ENCODE measurements at places on chromosomes 16 and 17.

- DNase-seq, result no peak
Measured at GRCh38 chr16:57508035-57508425, 21.7 kb upstream of the DOK4 start.

GRCh38 chr16:6674071-6674470 is 658.6 kb upstream of the RBFOX1 start:
- no peak for DNase-seq

DNA sequence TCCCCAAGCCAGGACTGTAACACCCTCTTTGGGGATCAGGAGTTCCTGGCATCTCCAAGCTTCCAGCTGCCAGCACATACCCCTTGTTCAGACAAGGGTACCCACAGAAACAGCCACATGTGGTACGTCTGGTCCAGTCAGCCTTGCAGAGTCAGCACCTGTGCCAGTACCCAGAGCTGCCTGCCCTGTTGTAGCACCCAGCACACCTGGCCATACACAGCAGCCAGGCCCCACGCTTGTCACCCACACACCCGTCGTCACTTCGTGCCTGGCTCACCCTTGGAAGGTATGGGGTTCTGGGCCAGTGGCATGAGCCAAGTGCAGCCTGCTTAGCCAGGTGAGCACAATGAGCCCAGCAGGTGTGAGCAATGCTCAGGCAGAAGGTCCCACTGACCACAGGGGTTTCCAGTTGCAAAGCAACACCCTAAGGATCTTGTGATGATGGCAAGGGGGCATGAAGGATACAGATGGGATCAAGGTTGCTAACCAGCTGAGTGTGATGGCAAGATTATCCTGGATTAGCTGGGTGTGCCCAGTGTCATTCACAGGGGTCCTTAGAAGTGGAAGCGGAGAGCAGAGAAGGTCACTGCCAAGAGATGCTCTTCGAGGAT is 202.3 kb downstream of the CPPED1 start:
- no peak for DNase-seq

GRCh38 chr16:73400951-73401350 is 353.0 kb upstream of the ZFHX3 start:
- no peak for DNase-seq

- DNase-seq, result no peak
Measured at GRCh38 chr16:3356118-3356517, 429 bp downstream of the OR2C1 start.

DNA sequence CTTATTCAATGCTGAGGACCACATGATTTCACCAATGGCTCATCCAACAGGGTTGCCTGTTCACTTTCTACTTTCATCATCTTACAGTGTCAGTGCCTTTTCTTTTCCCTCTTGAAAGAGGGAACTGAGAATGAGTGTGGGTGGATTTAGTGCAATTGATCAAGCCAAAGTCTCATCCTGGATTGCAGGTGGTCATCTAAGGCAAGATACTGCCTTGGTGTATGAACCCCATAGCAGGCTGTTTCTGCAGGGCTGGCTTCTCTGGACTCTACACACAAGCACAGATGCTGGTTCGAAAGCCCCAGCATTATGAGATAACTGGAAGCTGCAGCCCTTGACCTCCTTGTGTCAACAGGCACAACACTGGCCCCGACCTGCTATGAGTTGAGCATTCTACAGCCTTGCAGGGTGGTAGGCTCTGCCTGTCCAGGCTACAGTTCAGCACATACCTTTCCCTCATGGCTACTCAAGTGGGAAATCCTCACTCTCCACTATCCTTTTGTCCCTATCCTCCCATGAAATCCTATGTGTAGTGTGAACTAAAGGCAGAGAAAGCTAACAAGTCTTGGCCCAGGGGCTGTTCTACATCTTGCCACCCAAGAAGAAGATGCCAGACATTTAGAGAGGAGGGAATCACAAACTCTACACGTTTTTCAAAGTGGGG is 358.7 kb downstream of the SLC39A11 start:
- DNase-seq, result no peak

- no peak for DNase-seq
Measured at GRCh38 chr17:36645422-36645821, 44.0 kb downstream of the MRM1 start.
